ENCODE measurements at places on chromosomes 3 and 15.
A peak's percentile ranks its signal among the peaks of the same experiment; 100 is the strongest.

DNA sequence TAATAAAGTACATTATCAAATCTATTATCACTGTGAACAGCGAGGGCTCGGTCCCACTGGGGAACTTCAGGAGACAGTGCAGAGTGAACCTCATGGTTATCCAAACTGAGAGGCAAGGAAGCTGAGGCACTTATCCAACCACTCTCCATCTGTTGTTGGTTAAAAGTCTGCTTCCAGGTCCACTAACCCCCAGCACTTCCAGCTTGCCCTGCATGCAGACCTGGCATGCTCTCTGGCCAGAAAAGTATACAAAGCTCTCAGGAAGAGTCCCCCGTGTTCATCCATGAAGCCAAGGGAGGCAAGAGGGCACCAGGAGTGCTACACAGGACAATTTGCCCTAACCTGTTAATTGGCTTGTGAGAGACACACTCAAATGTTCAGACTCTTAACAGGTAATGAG is 36.0 kb downstream of the FBN1 start:
- DNase-seq = no peak

- DNase-seq = no peak
Observed at GRCh38 chr3:8256441-8257071, 245.1 kb upstream of the LMCD1 start.

DNA sequence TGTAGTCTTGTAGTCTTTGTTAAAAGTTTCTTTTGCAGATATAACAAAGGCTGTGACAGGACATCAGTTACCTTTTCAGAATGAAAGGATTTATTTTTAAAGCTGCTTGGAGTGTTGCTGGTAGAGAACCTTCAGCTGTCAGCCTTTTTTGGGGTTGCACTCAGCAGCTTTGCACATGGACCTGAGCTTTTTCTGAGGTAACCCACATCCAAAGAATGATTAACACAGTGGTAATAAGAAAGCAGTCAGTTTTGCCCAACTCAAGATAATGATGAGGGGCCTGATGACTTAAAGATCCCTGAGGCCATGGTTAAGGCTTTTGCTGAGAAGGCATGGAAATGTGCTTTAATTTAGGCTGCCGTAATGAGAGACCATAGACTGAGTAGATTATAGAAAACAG is 1042.7 kb downstream of the PLOD2 start:
- no peak for DNase-seq

DNA sequence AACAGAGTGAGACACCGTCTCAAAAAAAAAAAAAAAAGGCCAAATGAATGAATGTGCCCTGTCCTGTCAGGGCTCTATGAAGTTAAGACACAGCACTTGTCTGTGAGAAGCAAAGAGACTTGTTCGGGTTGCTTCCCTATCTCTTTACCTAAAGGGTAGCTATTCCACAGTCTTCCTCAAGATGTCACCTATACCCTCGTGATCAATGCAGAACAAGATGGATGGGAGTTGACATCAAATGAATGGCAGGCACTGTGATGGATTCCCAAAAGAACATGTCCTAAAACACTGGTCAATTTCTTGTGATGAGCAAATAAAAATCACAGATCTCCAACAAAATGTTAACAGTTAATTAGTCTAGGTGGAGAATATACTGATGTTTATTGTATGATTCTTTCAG is 9.5 kb downstream of the TADA3 start:
- no peak for DNase-seq

- no peak for DNase-seq
Observed at GRCh38 chr3:187012609-187013051, 82.3 kb downstream of the ST6GAL1 start.

GRCh38 chr3:138451595-138452162 is 17.3 kb downstream of the ESYT3 start:
- no peak for DNase-seq

- DNase-seq = no peak
Observed at GRCh38 chr15:32870240-32871033, 152.6 kb downstream of the GREM1 start.

DNA sequence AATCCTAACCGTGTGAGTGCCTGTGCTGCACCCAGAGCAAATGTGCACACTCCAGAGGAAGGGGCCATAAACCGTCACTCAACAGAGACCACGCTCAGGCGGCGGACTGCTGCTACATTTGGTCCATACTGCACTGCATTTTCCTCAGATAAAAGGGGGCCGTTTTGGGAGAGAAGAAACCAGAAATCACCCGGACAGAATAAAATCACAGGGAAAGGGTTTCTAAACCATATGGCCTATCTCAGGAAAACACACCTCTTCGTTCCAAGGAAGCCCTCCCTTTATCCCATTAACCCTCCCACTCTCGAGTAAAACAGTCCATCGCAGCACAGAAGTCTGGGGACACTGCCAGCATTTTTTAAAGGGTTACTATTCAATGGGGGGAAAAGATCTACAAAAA is 7.6 kb downstream of the IL17RD start:
- no peak for DNase-seq

DNA sequence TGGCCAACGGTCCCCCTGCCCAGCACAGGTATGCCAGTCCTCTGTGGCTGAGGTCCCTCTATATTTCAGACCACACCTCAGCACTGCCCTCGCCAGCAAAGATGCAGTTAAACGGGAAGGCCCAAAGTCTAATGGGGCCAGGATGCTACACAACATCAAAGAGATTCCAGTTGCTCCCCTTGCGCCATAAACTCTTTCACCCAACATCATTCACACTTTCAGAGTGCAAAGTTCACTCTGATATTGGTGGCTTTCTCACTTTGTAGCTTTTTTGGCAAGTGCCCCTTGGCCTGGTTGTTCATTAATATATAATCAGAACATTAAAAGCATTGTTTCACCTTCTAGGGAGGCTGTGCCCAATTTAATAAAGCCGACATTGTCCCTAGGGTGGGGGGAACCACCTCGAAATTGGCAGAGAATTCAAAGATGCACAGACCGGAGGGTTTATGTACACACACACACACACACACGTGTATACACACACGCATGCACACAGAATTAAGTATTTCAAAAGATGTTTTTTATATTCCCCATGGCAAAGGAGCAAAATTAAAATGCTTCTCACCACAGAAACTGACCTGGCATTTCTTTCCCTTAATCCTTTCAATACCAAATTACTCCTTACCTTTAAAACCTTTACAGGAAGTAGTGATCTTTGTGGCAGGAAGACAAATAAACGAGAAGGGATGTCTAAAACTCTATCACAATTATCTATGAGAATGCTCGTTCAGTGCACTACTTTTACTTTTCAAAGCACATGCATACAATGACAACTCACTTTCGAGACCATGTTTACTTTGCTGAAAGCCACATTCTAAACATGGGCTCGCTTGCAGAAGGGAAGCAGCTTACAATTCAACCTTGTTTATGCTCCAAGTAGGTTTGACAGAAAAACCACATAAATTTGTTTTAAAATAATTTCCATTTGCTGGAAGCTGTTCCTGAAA is 19.5 kb downstream of the LRIG1 start:
- DNase-seq = no peak

DNA sequence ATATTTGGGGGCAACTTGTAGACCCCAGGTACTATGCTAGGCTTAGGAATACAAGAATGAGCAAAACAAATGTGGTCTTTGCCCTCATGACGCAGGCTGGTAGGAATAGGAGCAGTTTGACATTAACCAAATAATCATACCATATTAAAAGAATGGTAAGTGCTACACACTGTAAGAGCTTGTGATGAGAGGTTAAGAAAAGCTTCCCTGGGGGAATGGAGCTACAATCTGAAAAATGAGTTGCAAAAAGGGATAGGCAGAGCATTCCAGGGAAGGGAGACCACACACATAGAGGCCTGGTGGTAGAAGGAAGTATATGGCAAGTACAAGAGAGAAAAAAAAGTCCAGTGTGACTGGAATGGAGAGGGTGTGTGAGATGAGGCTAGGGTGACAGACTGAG is 37.3 kb downstream of the TMOD3 start:
- DNase-seq = no peak

- DNase-seq = no peak
Observed at GRCh38 chr15:95557226-95558046, 773.1 kb upstream of the NR2F2 start.

GRCh38 chr15:67836477-67836876 is 3.4 kb downstream of the RNU6-1 start:
- peak; percentile 26 for DNase-seq

GRCh38 chr3:180808823-180809575 is 103.5 kb upstream of the FXR1 start:
- no peak for DNase-seq

DNA sequence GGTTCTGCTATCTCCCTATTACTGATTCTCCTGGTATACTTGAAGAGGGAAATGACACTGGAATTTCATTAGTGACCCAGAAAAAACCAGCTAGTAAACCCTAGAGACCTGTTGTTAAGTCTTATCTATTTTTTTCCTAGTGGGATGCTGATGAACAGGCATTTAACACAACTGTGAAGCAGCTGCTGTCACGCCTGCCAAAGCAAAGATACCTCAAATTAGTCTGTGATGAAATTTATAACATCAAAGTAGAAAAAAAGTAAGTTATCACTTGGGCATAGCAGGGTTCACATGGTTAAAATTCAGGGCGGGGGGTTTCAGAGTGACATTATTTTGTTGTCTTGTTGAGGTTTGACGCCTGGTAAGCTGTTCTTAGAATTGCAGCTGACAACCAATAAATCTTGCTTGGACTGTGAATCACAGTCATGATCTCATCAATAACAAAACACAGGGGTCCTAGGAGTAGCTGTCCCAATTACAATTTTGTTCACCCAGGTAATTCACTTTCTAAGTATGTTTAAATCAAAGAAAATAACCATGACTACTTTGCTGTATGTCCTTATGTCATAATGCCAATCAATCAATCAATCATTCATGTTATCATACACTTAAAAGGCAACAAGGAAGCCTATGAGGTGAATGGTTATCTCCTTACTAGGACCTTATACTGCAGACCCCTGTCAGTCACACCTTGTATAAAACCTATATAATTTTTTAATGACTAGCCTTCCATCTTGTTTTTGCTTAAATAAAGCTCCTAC is 4.6 kb downstream of the SRP14 start:
- no peak for DNase-seq

- DNase-seq = no peak
Observed at GRCh38 chr3:181176601-181177000, 187.1 kb upstream of the DNAJC19 start.

GRCh38 chr3:175018946-175019727 is 160.0 kb downstream of the NAALADL2 start:
- DNase-seq = no peak

- no peak for DNase-seq
Observed at GRCh38 chr3:185656321-185656840, 70.3 kb downstream of the SENP2 start.

DNA sequence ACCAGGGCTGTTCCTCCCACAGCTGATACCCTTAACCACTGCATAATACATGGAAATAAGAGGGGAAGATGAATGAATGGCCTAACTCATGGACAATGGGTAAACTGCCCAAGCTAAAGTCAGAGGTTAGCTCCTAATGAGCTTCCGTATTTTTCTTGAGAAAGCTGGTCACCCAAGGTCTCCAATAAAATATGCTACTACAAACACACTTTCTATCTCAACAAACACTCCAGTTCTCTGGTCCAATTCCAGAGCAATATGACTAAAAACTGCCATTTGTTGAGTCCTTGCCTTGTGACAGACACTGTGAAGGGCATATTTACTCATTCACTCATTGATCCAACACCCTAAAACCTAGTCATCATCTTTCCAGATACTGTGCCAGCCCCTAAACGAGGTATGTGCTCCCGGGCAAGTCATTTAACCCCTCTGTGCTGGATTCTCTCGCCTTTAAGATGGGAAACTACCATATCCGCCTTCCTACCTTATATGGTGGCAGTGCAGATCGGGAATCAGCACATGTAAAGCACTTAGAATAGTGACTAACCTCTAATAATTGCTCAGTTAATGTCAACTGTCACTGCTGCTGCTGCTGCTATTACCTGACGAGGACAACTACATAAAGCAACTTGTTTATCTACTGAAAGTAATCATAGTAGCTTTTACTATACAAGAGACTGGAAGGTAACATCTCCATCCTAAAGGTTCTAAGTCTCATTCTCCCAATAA is 89.1 kb downstream of the XXYLT1 start:
- DNase-seq = no peak
